ENCODE measurements at places on chromosomes 5 and 9.

GRCh38 chr5:107040907-107041306 lies 629.8 kb downstream of the EFNA5 start:
- DNase-seq, result no peak

DNA sequence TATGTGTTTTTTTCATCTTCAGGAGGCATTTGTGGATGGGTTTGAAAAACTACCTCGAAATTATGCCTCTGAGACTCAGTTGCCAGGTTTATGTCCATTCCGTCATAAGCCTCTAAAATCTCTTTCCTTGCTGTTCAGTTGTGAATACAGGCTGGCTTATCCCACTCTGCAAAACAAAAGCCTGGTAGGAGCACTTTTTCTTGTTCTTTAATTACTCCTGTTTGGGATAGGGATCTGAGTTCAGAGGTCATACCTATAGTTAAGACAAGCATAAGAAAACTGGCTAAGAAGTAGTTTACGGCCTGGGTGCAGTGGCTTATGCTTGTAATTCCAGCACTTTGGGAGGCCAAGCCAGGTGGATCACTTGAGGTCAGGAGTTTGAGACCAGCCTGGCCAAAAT lies 24.4 kb downstream of the ZNF131 start:
- no peak for DNase-seq

DNA sequence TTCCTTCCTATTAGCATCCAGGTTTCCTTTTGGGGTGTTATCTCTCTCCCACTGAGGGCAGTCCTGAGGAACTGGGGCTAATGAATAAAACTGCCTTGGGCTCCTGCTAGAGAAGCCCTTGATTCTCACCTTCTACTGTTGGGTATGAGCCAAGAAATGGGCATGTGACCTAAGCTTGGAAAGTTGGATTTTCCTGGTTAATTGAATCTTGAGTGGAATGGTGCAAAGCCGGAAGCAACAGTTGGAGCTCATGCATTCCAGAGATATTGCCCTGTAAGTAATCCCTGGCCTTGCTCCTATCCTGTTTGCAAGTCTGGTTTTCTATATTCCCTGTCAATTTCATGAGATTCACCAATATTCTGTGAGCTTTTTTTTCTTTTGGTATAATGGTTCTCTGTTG lies 158.5 kb upstream of the ELL2 start:
- no peak for DNase-seq

DNA sequence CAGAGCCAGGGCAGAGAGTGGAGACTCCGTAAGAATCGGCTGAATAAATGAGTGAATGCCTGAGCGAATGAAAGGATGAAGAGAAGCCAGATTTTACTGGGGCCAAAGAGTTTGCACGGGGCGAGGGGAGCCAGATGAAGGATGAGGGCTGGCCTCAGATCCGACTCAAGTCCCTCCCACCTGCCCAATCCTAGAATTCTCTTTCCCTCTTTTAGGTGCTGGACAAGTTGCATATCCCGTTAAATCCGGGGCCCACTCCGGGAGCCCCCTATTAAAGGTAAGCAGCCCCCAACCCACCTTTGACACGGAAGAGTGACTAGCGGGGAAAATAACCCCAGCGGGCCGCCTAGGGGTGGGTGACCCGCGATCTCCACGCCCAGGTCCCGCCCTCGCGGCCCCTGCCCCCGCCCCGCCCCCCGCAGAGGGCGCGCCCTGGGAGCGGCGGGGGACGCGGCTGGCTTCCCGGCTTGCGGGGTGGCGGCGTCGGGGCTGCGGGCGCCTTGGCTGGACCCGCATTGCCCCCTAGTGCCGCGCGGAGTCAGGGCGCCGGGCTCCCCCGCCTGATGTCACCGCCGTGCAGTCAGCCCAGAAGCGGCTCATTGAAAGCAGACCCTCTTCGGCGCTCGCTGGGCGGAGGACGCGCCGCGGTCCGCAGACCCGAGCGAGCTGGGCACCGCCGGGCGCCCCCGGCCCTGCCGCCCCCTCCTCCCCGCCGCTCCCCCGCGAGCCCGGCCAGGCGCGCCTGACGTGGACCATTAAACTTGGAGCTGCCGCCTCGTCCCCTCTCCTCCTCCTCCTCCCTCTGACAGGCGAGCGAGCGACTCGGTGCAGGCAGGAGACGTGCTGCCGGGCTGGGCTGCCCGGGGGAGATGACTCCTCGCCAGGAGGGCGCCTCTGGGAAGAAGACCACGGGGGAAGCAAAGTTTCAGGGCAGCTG lies at the start of gene ADRA1B:
TSS of gene ADRA1B (plus strand) at position 579 of the 937 bp plus-strand sequence. CDS start 424 bp downstream, outside the sequence.
- peak; percentile 77 for DNase-seq

DNA sequence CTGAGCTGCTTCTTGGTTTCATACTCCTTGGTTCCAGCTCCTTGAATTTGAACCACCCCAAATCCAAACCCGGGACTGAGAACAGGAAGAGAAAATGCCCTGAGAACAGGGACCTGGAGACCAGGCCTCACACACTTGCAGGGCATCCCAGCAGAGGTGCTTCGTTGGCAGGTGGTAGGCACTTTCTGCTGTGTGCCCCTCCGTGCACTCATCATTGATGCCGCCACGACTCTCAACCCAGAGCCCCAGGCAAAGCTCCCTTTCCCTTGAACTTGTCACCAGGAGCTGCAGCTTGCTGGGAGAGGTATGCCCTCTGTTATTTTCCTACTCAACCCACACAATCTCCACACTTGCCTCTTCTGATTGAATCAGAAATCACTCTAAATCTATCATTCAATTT lies 217.8 kb upstream of the IRX1 start:
- DNase-seq, result no peak

- no peak for DNase-seq
Observed at GRCh38 chr5:139574641-139575312, 13.6 kb downstream of the UBE2D2 start.

- no peak for DNase-seq
Observed at GRCh38 chr9:14327036-14327435, 13.1 kb upstream of the NFIB start.

- DNase-seq, result no peak
Observed at GRCh38 chr9:33472171-33472880, 1.4 kb downstream of the NOL6 start.

- DNase-seq, result no peak
Observed at GRCh38 chr5:117691081-117691870, 1116.7 kb upstream of the SEMA6A start.

- no peak for DNase-seq
Observed at GRCh38 chr5:32217886-32218396, 43.8 kb upstream of the GOLPH3 start.

DNA sequence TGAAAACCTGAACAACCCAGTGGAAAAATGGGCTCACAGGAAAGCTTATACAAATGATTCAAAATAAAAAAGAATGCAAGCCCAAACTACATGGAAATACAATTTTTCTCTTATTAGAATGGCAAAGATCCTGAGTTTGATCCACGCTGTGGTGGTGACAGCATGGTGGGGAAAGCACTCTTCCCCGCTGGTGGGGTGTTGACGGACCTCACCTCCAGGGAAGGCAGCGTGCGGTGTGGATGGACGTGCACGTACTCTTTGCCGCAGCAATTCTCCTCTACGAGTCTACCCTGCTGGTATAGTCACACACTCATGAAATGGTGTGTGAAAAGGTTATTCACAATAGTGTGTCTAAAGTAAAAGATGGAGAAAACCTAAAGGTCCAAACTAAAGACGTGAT lies 5.9 kb upstream of the ZFP62 start:
- DNase-seq, result no peak

GRCh38 chr5:125190232-125191087 lies 444.0 kb upstream of the ZNF608 start:
- no peak for DNase-seq

GRCh38 chr5:178470760-178471025 lies 119.5 kb downstream of the COL23A1 start:
- DNase-seq, result no peak

DNA sequence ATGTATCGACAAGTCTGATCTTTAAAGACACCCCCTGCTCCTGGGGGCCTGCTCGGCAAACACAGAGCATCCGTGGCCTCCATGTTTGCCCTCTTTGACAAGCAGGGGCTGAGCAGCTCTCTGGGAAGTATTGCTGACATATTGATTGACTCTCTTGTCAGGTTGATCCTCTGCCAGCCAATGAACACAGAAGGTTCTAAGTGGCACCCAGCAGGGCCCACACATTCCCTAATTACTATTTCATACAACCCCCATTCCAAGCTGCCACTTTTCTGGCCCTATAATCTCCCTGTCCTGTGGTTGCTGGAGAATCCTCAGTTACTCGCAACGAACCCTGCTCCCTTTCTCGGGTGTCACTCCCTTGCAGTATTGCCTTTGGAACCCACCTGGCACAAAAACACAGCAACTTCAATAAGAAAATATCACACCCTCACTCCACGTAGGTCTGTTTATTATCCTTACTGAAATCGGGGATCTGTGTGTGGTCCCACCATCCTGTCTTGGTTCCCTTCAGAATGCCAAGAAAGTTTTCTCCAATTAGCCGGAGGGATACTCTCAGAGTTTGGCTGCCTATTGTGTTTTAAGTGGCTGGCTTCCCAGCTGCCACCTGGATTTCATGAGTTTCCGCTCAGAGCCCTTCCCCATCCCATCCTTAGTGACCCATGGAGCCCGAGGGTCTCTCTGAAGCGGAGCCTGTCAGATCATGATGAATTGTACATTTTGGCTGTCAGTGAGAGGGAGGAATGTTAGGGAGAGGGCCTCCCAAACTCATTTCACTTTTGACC lies 249.0 kb upstream of the WWC1 start:
- DNase-seq, result no peak

DNA sequence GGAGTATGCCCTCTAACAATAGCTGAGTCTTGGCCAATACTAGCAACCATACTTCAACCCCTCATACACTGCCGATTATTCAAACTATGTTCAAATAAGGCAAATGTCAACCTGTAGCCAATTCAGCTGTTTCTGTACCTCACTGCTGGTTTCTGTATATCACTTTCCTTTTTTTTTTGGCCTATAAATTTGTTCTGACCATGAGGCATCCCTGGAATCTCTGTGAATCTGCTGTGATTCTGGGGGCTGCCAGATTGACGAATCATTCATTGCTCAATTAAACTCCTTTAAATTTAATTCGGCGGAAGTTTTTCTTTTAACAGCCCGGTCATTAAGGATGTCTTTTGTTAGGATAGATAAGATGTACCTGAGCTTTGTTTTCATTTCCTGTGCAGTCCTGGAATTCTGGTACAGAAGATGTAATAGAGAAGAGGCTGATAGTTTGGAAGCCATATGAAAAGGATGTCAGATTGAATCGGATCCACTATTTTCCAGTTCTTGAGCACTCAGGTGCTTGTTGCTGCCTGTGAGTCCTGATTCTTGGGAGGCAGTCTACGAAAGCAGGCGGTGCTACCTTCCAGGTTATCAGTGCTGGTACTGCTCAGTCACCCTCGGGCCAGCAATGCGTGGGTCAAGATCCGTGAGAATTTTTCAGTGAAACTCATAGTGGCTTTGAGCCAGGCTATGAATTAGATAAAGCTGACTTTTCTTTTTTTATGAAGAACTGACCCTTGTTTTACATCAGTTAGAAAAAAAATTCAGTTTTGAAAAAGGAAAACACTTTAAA lies 106.2 kb upstream of the TUT7 start:
- DNase-seq, result no peak

- DNase-seq, result no peak
Observed at GRCh38 chr5:14812166-14812565, 59.4 kb downstream of the ANKH start.

- DNase-seq, result no peak
Observed at GRCh38 chr9:5112109-5112592, 73.3 kb downstream of the INSL6 start.

DNA sequence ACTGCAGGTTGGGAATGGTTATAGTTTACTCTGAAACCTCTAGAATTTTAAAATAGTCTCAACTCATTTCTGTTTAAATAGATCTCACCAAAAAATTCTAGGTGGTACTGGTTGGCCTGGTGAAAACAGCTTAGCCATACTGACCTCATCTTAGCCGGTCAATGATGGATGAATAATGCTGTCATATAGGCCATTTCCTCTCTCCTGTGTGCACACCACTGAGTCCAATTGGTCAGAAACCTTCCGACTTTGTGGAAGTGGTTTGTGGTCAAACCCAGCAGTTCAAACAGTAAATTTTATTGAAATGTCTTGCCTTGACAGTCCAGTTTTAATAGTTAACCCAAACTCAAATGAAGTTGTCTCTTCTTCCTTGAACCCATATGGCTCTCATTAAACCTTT lies 98.6 kb downstream of the GIN1 start:
- DNase-seq, result no peak

- DNase-seq, result no peak
Observed at GRCh38 chr5:124301850-124302249, 444.6 kb downstream of the ZNF608 start.

DNA sequence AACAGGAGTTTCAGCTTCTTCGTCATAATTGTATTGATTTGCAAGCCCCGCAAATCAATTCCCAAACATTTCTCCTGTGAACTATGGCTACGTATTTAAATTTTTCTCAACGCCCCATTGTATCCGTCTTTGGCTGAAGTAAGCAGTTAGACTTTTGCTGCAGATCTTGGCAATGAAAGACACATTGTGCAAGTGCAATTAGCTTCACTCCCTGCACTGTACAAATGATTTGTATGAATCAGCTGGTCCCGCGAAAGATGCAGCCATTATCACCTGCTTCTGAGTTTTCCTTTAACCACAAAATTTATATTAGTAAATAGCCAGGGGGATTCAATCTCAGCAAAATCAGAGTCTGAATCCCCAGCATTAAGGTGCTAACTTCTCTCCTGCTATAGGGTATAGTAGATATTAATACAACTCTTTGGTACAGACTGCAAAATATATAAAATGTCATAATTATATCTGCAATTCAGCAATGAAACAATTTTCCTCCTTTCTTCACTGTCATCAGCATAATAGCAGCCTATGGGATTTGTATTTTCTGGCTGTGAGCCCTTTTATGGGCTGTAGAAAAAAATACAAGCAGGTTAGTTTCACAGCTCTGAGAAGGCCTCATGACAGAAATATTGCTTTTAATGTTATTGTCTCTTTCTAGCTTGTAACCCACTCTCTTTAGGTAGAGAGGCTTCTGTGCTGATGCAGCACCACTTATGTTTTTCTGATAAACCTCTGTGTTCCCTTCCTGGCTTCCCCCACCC lies 68.4 kb upstream of the SMARCA2 start:
- no peak for DNase-seq

- no peak for DNase-seq
Observed at GRCh38 chr5:133917785-133918184, 50.6 kb downstream of the C5orf15 start.

DNA sequence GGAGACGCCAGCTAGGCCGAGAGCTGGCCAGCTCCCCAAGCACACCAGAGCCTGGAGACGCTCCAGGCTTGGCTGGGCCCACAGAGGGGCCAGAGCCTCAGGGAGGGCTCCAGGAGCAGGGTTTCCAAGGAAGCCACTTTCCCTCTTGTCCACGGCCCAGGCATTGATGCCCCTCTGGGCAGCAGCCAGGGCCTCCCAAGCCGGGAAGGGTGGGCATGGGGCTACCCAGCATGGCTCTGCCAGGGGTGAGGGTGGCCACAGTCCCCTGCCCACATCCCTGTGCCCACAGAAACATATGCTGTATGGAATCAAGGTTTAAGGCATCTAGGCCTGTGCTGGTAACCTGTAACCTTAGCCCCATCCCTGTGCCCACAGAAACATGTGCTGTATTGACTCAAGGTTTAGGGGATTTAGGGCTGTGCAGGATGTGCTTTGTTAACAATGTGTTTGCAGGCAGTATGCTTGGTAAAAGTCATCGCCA lies 1.5 kb upstream of the DPP7 start:
- DNase-seq, result peak; percentile 3

GRCh38 chr5:72129725-72130124 lies 22.4 kb downstream of the MAP1B start:
- no peak for DNase-seq

- no peak for DNase-seq
Observed at GRCh38 chr5:124074500-124074899, 562.5 kb downstream of the CSNK1G3 start.

- DNase-seq, result no peak
Observed at GRCh38 chr5:94463739-94464138, 154.7 kb downstream of the KIAA0825 start.
